ENCODE measurements at places on chromosomes 11 and 22.

DNA sequence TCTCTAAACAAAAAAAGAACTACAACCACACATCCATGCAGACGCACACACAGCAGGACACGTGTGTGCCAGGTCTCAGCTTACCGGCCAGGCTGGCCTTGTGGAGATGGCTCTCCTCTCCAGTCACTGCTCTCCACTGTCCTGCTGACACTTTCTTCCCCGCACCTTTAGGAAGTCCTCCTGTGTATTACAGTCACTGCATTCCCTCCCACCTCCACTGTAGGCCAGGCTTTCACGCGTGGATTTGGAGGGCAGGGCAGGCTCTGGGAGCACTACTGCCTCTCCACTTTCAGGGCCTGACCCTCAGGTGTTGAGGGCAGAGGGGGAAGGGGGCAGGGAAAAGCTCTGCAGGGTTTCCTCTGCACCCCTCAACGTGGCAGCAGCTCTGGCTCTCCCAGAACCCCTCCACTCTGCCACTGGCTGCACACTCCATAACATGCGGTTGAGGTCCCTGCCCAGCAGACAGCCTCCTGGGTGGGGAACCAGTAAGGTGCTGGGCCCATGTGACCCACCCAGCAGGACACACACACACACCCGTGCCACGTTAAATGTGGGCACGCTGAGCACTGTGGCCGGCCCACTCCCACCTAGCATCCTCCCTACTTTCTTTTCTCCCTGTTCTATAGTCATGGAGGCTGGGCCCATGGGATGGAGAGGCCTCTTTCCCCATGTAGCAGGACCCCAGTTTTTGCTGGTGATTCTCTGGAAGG, 107.0 kb upstream of the PITPNB start:
- DNase-seq: no peak

DNA sequence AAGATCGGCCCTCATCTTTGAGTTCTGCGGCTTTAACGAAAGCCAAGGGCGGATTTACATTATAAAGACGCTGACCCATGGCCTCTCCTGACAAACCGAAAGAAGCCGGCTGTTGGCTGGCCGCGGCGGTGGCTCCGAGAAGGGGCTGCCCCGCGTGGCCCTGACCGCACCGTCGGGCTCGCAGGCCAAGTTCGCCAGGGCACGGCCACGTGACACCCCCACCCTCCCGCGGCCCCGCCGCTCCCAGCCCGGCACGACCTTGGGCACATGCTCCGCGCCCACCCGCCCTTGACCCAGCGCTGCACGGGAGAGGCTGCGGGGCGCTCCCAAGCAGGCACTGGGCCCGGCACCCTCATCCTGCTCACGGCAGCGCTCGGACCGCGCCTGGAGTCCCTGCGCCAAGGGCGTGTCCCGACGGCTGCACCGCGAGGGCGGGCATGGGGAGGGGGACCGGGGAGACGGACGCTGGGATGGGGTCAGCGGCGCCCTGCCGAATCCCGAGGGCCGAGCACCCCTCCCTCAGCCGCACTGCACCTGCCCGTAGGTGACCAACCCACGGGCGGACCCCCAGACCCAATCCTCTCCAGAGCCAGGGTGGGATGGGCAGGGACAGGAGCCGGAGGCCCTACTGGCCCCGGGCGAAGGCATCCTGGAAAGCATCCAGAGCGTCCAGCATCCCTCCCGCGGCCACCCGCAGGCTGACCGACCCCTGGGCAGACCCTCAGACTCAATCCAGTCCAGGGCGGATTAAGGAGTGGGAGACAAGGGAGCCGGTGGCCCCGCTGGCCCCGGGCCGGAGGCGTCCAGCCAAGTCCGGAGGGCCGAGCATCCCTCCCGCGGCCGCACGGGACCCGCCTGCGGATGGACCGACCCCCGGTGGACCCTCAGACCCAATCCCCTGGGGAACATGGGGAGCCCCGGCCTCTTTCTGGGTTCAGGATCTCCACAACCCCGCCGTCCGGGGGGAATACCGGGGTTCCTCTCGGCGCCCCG, 759 bp downstream of the CPT1A start:
- DNase-seq: no peak

- DNase-seq: no peak
These were observed 46.4 kb downstream of the MORC2 start for GRCh38 chr22:30922151-30922611.

- no peak for DNase-seq
These were observed 14.4 kb upstream of the SERPINH1 start for GRCh38 chr11:75547617-75548058.

GRCh38 chr11:118169300-118170140, 6.9 kb downstream of the SCN2B start:
- no peak for DNase-seq

- no peak for DNase-seq
These were observed 233.9 kb downstream of the TENM4 start for GRCh38 chr11:79206951-79207350.

DNA sequence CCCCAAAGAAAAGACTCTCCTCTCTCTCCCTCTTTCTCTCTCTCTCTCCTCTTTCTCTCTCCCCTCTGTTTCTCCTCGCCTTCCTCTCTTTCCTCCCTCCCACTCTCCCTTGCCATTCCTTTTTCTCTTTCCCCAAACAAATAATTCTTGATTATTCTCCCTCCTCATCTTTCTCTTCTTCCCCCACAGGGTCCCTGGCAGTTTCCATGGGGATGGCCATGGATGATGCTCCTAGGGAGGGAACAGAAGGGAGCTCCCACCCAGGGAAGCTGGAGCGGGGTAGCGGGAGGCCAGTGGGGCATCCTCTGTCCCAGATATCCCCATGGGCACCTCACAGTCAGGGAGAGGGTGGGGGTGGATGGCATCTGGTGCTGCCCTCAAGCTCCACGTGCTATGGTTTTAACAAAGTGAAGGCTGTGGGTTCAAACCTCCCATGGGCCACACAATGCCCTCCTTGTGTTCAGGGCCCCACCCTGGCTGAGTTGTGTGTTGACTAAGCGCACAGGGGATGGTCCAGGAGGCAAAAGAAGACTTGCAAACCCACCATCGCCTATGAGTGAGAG, 266.4 kb downstream of the BUD13 start:
- no peak for DNase-seq

DNA sequence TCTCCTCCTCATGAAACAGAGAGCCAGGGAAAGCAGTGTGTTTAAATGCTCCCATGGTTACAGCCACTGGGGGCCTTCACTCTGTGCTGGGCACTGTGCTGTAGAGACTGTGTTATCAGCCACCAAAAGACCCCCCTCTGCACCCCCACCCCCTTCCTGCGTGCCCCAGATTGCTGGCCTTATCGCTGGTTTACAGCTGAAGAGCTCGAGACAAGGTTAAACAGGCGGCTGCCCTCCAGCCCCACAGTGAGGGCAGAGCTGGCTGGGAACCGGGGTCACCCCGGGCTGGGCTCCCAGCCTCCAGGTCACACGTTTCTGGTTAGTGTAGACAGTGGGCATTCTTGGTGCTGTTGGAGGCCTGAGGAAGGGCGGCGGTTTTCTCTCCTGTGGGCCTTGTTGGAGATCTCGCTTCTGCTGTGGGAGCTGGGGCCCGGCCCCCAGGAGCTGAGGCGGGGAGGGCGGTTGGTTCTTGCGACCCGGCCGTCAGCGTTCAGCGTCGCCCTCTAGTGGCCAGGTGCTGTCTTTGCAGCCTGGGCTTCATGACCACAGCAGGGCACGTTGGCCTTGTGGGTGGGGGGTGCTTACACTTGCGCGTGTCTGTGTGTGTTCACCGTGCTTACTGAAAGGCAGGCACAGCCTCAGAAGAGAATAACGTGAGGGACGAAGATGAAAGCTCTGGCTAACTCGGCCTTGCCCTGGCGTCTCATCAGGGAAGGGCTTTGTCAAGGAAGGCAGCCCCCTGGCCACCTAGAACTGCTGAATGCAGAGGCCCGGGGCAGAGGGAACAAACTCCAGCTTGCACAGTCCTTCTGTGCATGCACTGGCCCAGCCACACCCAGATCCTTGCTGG, 40.8 kb downstream of the TBC1D22A start:
- DNase-seq: no peak

- no peak for DNase-seq
These were observed 60.1 kb downstream of the ARFGAP3 start for GRCh38 chr22:42797011-42797410.

DNA sequence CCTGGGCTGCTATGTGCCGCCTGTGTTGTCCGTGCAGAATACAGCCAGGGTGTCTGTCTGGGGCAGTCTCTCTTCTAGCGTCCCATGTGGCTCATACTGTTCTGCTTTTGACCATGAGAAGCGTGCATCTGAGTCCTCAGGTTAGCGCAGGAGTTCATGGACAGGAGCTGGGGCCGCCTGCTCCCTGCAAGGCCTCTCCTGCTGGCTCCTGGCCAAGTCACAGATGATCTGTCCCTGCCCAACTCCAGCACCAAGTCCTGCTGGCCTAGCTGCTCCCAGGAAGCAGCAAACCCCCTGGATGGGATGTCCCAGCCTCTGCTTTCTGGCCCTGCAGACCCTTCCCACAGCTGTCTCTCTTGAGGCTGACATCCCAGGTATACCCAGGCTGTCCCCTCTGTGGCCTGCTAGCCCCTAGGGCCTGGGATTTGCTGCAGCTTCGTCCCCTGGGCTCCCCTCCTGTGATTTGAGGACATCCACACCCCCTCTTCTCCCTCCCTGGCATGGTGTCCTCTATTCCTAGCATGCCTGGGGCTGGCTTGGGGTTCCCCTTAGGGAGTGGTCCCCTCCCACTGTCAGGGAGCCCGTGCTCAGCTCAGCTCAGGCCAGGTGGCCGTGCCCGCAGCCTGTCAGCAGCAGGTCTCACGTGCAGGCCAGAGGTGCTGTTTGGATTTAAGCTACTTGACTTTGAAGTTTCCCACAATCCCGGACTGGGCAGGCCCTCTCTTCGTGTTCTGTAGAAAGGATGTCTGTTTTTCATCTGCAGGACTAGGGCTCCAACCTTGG, 17.8 kb downstream of the PRR5 start:
- DNase-seq: no peak

DNA sequence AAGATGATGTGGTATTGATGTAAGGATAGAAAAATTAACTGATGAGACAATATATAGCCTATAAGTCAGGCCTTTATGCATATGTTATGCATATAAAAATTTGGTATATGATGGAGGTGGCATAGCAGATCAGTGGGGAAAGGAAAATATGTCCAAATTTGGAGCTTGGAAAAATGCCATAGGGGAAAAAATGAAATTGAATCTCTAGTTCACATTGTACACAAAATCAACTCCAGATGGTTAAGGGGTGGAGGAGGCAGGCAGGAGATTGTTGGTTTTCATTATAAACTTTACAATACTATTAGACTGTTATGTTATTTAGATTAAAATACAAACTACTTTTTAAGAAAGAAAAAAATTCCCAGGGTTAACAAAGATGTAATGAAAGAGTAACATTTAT, 15.1 kb upstream of the CD3E start:
- DNase-seq: peak; percentile 58

DNA sequence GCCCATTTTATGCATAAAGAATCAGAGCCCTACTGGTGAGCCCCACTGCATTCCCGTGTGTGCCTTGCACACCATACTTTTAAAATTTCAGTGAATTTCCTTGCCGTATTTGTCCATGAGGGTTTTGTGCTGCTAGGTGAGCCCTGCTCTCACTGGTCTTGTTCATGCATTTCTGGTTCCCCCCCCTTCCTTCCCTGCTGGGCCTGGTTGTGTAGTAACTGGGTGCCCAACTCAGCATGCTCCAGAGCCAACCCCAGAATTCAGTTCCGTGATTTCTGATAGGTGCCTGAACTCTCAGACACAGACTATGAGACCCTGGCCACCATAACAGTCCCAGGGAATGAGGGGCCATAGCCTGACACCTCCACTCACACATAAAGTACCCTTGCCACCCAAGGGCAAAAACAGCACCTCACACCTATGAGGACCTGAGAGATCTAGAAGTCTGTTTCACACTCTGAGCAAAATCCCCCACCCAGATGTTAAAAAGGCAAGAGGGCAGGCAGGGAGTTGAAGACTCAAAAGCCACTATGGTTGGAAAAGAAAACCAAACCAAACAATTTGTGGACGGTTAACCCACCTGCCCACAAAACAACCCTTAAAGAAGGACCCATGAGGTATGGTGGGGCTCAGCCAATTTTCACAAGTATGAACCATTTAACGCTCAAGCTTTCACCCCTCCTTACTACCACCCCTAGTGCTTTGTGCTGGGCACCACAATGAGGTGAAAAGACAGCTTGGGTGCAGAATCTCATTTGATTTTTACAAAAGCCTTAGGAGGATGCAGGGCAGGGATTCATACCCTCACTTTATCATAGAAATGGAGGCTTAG, 16.8 kb upstream of the IL10RA start:
- no peak for DNase-seq

DNA sequence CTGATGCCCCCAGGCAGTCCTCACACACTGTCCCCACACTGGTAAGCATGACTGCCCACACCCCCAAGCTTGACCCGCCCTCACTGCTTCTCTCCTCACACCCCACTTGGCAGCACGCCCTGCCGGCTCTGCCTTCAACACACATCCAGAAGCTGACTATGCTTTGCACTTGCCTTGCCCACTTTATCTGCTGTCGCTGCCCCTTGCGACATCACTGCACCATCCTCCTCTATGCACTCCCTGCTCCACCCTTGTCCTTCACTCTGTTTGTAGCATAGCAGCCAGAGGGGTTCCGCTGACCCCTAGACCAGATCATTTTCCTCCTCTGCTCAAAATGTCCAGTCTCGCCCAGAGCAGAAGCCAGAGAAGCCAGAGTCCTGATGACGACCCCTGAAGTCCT, 25.3 kb upstream of the SLC25A1 start:
- DNase-seq: no peak

DNA sequence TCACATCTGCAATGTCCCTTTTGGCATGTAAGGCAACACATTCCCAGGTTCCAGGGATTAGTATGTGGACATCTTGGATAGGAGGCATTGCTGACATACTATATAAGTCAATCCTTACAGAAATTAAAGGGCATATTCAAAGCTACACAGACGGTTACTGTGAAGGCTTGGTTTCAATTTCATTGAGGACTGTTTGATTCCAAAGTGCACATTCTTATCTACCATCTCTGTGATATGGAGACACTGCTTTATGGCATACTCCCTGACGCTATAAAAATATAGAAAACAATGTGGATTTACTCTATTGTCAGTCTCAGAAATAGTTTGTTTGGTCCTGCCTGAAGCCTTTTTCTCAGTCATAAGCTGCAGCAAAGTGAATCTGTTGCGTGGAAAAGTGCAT, 1486.7 kb downstream of the FAM181B start:
- no peak for DNase-seq

DNA sequence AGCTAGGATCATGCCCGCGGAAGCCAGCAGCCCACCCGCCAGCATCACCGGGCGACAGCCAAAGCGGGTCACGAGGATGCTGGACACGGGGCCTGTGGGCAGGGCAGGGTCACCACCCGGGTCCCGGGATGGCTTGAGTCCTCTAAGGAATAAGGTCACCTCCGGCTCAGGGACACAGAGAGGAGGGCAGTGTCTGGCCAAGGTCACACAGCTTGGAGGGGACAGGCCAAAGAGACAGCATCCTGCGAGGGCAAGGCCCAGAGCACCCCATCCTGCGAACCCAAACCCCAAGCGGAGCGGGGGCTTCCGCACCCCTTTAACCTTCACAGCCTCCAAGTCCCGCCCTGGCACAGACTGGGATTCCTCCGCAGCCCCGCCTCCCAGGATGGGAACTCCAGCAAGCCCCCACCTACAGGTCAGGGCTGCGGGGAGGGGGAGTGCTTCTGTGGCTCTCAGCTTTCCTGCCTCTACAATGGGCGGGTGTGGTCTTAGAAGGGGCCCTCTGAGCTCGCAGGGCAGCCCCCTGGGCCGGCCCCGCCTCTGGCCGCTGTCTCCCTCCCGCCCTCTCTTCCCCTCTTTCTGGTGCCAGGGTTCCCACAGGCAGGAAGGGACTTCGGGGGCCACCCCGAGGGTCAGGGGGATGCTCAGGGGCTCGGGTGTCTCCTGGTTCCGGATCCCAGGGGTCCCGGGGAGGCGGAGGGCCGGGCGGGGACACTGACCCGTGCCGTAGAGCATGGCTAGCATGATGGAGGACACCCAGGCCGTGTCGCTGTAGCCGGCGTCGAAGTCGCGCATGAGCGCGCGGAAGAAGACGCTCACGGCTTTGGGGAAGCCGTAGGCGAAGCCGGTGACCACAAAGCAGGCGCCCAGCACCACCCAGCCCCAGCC, 1.8 kb downstream of the SLC16A8 start:
- no peak for DNase-seq
